ENCODE measurements at places on chromosomes 7 and 10.

- peak; percentile 8 for DNase-seq
Observed at GRCh38 chr10:52740913-52741675, 31.5 kb downstream of the MBL2 start.

DNA sequence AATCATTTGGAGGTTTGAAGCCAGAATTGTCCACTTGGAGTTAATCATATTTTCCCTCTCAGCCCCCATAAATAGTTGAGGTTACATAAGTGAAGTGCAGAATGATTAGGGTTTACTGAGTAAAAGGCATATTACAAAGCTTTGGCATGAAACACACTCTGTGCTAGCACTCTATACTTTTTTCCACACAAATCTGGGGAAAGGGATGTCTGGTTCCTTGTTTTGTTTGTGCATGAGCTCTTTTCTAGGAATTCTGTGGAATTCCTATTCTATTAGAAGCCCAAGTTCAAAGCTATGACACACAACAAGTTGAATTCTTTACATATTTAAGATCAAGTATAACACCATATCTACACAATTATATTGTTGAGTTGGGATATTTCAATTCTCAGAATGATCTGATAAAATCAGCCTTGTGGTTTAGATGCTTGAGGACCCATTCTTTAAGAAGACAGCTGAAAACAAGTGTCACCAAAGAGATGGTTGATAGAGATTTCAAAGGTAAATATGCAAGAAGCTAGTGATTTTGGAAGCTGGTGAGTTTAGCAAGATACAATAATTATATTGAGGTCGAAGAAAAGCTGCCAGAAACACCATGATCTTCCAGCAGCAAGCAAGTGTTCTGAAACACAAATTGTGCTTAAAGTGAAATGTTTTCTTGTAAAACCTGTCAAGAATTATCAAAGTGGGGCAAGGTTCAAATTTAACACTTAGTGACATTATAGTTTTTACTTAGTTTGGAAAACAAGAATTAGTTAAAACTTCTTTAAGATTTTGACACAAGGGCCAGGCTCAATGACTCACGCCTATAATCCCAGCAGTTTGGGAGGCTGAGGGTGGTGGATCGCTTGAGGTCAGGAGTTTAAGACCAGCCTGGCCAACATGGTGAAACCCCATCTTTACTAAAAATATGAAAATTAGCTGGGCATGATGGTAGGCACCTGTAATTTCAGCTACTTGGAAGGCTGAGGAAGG lies 122.6 kb downstream of the INHBA start:
- DNase-seq, result no peak

GRCh38 chr10:1558906-1559305 lies 178.4 kb downstream of the ADARB2 start:
- DNase-seq, result no peak

GRCh38 chr10:72134785-72135767 lies 46.7 kb upstream of the SPOCK2 start:
- DNase-seq, result no peak

Measured in stimulated activated CD4-positive, alpha-beta T cell treated with anti-CD3 and anti-CD28 coated beads, Interleukin-12 subunit alpha, Interleukin-12 subunit beta, amount 100 ng/mL, for 4 hours (primary cell).